LoVo (cell line): ENCODE measurements at places on chromosomes 4 and X.

DNA sequence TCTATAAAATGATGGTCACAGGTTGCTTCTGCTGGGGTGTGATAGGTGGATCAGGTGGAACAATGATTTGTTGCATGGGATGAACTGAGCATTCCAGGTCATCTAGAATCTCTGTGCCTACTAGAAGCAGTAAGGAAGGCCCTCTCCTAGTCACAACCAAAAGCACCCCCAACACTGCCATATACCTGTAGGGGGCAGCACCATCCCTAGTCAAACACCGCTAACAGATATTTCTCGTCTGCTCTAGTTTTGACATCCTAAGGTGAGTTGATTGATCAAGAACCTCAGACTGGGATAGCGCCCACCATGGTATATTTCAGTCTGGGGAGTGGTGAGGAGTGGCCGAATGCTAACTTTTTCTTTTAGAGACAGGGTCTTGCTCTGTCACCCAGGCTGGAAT is 160.2 kb downstream of the NHS start:
- no peak for DNase-seq

GRCh38 chr4:46894826-46895225 is 14.2 kb downstream of the COX7B2 start:
- DNase-seq = no peak

DNA sequence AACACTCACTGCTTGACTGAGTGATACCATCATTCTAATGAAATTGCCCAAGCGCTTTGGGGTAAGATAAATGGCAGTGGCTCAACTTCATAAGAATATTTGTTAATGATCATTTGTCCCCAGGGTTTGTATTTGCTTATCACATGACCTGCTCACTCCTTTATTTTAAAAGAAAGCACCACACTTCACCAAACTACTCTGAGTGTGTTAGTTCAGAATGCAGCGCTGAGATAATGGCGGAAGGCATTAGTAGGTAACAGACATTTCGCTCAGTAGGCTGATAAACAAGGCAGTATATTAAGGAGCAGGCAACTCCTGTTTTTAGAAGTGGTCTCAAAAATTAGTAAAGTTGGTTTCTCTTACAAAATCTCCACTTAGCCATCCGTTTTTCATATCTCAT is 1.6 kb downstream of the SNX25 start:
- no peak for DNase-seq

- DNase-seq = no peak
Measured at GRCh38 chr4:128378668-128379067, 91.1 kb upstream of the PGRMC2 start.

DNA sequence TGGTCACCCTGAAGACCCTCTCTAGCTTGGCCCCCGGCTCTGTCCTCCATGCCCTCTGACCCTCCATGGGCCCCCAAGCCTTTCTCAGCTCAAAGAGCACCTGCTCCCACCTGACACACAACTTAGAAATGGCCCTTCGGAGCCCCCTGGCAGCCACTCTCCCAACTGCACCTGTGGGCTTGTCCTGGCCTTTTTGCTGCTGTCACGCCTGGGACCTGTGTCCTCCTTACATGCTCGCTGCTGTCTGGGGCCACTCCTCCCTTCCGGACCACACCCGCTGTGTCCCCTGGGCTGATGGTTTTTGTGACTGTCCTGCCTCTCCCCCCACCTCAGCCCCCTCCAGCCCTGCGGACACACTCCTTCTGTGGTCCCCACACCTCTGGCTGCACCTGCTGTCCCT is 106.2 kb upstream of the AFAP1 start:
- no peak for DNase-seq

DNA sequence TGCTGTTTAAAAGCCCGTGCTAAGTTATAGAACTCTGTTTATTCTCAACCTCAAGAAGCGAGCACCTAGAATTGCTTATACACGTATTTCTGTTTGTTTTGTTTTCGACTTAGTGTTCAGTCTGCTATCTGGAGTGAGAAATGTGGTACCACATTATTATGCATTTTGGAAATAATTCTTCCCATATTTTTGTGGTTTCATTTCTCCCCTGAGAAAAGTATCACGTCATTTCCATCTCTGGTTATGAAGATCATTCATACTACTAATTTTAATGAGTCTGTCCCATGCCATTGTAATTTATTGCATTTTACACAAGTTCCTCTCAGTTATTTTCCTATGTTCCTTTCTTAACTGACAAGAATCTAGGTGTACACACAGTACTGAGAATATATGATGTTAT is 186.0 kb downstream of the DCHS2 start:
- DNase-seq = no peak

DNA sequence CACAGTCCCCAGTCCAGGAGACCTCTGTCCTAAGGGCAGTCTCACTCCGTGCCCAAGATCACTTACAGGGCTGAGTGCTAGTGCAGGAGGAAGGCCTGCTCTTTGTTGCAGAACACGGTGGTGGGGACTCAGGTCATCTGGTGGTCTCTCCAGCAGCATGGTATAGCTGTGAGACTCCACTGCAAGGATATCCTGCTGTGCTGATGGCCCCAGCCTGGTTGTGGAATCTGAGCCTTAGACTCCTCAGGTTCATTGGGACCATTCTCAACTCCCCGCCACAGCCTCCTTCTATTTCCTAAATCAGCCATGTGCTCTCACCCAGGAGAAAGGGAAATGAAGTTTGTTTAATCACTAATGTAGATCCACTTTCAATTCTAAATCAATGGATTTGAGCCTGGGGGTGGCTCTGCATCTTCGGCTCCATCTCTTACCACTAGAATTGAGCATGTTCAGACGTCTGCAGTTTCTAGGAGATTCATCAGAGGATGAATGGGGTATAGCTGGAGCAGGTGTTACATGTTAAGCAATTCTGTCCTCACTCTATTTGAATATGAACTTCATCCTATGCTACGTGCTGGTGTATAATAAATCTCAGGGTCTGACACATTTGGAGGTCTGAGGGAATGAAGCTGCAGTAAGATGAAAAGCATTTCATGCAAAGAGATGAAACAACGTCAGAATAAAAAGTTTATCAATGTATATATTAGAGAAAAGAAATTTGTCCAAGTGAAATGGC is 189.2 kb downstream of the MGST2 start:
- DNase-seq = no peak

GRCh38 chrX:47748576-47748975 is 88.1 kb upstream of the ZNF81 start:
- no peak for DNase-seq

DNA sequence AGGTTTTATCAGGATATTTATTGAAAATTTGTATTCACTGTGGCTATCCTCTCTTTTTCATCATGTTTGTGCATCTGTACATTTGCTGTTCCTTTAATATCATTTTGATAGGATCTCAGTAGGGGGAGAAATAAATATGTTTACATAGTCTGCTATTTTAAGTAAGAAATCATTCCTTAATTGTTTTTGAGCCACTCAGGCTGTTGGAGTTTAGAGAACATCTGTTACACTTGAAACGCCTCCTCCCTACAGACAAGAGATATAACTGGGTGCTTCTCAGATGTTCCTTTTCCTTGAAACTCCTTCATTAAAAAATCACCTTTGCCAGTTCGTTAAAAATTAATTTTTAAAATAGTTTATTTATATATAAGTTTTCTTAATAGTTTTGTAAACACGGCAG is 59.4 kb downstream of the QRFPR start:
- DNase-seq = no peak

GRCh38 chr4:153501578-153501977 is 35.4 kb downstream of the TMEM131L start:
- no peak for DNase-seq

GRCh38 chr4:855880-856224 is 29.9 kb upstream of the CPLX1 start:
- DNase-seq = no peak

DNA sequence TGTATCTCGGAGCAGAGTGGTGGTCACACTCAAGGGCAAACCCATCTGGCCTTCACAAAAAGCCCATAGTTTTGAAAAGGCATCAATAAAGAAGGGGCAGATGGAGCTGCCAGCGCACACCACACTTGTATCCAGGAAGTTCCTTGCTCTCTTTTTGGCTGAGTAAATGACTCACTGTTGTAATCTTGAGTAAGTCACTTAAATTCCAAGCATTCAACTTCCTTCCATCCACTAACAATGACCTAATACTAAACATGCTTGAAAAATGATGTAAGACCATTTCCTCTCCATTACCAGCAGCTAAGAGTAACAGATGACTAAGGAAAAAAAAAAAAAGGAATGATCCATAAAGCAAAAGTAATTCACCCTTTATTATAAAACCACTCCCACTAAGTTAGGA is 32.4 kb upstream of the MYOZ2 start:
- peak; percentile 86 for DNase-seq

GRCh38 chr4:6769233-6769988 is 13.1 kb upstream of the KIAA0232 start:
- no peak for DNase-seq

DNA sequence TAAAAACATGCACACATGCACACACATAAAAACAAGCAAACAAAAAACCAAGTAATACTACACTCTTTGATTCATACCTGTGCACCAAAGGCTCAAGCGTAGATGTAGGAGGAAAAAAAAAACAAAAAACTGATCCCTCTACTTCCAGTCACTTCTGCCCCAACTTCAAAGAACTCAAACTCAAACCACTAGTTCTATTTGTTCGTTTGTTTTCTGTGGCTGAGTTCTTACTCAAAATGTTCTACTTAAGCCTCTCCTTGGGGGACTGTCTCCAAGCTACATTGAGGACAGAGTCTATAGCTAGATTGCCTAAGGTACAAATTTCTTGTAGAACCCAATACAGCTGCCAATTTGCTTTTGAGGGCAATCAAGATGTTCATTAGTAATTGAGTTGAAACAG is 171.0 kb upstream of the ATOH1 start:
- no peak for DNase-seq

DNA sequence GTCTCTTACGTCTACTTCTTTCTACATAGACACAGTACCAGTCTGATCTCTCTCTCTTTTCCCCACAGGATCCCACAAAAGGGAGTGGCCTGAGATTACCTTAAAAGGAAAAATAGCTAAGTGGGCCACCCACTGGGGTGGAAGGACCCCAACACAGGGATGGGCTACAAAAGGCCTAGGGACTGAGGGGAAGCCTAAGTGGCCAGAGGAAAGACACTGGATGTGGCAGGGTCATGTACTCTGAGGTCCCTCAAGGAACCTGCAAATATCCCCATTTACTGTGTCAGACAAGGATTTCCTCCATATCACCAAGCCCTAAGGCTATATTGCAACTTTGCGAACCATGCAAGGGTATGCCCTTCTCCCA is 6.5 kb upstream of the PRDX4 start:
- no peak for DNase-seq

- no peak for DNase-seq
Measured at GRCh38 chr4:13599159-13599558, 28.4 kb downstream of the BOD1L1 start.

DNA sequence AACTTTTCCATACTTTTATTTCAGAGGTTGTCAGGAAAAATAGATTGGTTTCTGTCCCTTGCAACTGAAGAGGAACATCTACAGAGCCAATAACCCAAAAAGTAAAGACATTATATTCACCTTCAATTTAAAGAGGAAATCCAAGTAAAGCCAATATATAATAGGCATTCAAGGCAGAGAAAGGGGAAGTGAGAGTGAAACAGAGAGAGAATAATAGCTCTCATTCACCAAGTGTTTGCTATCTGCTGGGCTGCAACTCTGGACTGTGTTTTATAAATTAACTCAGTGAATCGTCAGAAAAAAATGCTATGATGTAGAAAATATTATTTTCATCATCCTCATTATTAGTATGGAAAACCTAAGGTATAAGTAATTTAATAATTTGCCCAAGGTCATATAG is 448.5 kb downstream of the TRAM1L1 start:
- DNase-seq = no peak

GRCh38 chr4:152243206-152243605 is 292.7 kb downstream of the FBXW7 start:
- no peak for DNase-seq

DNA sequence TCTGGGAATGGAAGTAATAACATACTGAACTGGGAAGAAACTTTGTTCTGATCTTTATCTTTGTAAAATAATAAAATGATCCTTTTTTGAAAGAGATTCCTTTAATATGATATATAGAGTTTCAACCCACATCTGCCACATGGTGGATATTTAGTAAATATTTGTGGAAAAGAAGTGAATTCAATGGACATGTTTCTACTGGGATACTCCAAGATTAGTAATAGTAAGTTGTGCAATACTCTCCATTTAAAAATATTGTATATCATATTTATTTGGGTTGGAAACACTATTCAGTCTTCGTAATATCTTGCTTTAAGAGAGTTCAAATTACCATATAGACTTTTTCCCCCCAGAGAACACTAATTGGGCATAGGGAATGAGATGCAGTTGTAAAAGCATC is 17.8 kb upstream of the ARSJ start:
- no peak for DNase-seq

DNA sequence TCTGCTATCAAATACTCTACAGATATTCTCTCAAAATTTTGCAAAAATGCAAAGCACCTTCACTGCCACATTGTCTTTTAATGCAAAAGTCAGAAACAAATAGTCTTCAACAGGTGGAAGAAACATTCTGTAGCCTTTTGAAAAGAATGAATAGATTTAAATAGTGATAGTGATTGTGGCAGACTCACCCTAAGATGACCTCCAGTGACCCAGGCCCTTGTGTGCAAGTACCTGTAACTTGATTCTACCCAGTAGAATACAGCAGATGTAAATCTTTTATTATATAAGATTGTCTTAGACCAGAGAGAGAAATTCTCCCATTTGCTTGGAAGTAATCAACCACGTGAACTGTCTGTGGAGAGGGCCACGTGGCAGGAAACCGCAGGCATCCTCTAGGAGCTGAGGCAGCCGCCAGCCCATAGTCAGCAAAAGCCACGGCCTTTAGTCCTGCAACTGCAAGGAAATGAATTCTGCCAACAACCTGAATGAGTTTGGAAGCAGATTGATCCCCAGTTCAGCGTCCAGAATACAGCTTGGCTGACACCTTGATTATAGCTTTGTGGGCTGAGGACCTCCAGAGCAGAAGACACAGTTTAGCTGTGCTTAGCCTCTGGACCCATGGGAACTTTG is 272.5 kb downstream of the ARHGAP10 start:
- DNase-seq = no peak
